Ovary (tissue), 10 donors: ENCODE measurements at places on chromosomes 6 and 20.

GRCh38 chr20:8803941-8804340, 264.9 kb upstream of the PLCB4 start:
- H3K4me1 ChIP-seq: no peaks in the 10 kb centered on the region
- H3K4me3 ChIP-seq: no peak overlapping the region

DNA sequence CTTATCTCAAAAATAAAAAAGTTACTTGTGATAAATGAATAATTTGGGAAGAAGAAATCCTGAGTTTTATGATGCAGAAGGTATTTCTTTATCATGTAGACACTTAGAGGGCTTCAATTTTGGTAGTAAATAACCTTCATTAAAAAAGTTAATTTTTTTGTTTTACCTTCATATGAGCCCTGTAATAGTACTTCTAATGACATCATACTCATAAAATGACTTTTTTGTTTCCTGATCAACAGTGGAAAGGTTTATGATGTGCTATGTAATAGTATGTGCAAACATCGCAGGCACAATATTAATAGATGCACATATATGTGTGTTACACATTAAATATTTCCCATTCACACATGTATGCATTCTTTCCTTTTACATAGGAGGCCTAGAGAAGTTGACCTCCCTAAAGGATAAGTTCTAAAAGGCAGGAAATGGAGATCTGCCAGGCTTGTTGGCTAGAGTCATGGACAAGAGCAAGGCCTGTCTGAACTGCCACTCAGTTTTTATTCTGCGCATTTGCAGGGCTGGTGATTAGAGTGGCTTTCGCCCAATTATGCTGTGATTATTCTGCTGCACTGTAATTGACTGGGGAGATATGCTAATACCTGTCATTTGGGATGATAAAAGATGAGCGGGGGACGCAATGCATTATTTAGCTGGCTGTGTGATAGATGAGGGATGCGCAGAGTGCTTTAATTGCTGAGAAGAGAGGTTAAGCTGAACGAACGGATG, 272.6 kb downstream of the TMEM242 start:
- no peak for DNase-seq
- no peaks in the 10 kb centered on the region for H3K27me3 ChIP-seq
- no peak overlapping the region for H3K27ac ChIP-seq

DNA sequence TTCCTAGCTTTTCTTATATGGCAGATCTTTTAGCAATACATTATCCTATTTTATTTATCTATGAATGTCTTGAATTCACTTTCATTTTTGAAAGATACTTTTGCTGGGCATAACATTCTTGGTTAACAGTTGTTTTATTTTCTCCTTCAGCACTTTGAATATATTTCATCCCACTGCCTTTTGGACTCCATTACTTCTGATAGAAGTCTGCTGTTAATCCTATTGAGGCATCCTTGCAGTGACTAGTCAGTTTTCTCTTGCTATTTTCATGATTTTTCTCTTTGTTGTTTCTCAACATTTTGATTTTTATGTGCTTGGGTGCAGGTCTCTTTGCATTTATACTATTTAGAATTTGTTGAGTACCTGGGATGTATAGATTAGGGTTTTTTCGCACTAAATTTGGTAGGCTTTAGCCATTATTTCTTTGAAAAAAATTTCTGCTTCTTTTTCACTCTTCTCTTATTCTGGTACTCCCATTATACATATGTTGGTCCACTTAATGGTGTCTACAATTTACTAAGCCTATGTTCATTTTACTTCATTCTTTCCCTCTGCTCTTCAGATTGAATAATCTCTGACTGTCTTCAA, 53.2 kb downstream of the PHACTR3 start:
- no peaks in the 10 kb centered on the region for H3K36me3 ChIP-seq
- no peak for DNase-seq
- H3K27me3 ChIP-seq: no peaks in the 10 kb centered on the region
- no peak overlapping the region for H3K4me3 ChIP-seq
- H3K27ac ChIP-seq: no peak overlapping the region

DNA sequence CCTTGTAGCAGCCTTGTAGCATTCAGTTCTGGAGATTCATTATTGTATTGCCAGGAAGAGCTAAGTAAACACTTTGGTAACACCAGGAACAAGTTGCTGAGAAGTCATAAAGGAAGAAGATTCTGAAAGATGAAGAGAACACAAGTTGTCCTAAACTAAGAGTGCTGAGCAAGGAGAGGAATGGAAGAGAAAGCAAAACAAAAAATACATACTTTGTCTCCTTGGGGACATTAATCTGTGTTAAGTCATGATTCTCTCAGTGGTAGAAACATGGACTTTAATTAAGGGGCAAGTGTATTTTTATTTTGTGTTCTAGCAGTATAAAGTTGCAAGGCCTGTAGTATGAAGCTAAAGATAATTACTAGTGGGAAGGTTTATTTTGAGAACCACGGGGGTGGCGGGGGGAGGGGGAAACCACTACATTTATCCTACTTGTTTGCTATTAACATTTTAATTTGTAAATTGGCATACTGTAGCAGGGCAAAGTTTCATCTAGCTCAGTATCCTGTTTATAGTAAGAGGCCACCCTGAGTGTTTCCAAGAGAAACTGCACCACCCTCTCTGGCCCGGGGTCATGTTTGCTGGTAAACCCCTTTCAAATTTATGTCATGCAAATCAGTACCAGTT, 463.0 kb downstream of the CDKAL1 start:
- no peak for DNase-seq
- no peak overlapping the region for H3K4me3 ChIP-seq
- no peaks in the 10 kb centered on the region for H3K4me1 ChIP-seq
- H3K27ac ChIP-seq: no peak overlapping the region
- no peaks in the 10 kb centered on the region for H3K27me3 ChIP-seq

DNA sequence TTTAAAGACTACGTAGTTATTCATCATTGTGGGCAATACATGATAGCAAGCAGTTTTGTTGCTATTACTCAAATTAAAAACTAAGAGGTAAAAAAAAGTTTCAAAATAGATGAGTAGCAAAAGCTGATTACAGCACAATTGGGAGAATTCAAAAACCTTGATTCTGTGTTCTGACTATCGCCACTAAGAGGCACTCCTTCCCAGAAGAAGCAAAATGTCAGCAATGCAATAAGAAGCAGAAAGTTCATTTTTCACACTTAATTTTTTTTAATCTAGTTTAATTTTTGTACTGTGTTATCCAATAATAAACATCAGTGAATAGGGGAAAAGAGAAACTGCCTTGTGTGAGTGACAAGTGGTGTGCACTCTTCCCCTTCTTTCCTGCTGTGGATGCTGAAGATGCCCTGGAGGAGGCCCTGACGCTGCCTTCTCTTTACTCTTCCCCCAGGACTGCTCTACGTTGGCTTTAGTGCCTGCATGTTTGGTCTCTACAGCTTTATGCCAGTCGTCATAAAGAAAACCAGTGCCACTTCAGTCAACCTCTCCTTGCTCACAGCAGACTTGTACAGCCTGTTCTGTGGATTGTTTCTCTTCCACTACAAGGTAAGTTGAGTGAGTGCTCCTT, 263.2 kb upstream of the PLN start:
- no peak overlapping the region for H3K4me3 ChIP-seq
- H3K27me3 ChIP-seq: no peaks in the 10 kb centered on the region
- no peak for DNase-seq
- no peaks in the 10 kb centered on the region for H3K4me1 ChIP-seq

DNA sequence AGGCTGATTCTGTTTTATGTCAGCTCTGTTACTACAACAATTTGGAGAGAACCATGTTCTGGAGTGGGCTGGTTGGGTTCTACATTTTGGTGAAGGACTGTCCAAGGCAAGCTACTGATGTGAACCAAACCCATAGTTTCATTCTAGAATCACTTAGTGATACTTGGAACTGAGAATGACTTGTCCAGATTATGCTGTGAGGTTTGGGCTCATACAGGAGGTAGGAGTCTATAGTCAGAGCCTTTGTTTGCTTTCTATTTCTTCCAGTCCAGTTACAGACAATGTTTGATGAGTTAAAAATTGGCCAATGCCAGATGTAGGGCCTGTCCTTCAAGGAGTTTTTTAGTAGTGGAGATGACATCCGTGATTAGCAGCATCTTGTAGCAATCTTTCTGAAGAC, 97.9 kb downstream of the LRRC1 start:
- H3K36me3 ChIP-seq: no peaks in the 10 kb centered on the region
- DNase-seq: no peak
- H3K4me3 ChIP-seq: no peak overlapping the region

DNA sequence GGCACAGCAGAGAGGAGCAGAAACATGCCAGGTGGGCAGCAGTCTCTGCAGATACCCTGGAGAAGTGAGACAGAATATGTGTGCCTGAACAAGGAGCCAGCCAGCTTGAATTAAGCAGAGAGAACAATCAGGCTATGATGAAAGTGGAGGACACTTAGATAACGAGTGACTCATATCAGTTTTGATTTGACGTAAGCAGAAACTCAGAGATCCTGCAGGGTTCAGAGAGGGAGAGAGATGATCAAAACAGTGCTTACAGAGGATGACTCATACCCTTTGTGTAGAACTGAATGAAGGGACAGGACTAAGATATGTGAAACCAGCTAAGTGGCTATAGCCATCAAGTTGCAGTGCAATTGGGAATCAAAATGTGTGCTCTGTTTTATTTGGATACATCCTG, 300.7 kb downstream of the TENT5A start:
- no peak overlapping the region for H3K4me3 ChIP-seq
- H3K4me1 ChIP-seq: peaks cover 2% of the 10 kb centered on the region
- no peak for DNase-seq
- no peak overlapping the region for H3K27ac ChIP-seq
- H3K36me3 ChIP-seq: no peaks in the 10 kb centered on the region
- no peaks in the 10 kb centered on the region for H3K27me3 ChIP-seq

DNA sequence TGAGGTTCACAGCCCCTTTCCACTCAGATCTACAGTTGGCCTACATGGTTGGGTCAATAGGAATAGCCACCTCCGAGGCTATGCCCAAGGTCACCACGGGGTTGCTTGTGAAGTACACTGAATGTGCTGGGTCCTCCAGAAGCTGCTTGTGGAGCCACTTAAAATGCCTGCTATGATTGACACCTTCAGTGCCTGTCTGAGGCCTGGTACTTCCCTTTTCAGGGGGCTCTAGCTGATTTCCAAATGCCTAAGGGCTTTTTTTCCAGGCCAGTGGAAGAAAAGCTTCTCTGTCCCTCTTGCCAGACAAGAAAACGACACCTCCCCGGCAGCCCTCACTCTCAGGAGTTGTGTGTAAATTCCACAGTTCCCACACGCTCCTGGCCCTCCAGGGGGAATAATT, 6.3 kb upstream of the NXT1 start:
- H3K27ac ChIP-seq: no peak overlapping the region
- H3K4me3 ChIP-seq: no peak overlapping the region
- no peaks in the 10 kb centered on the region for H3K36me3 ChIP-seq
- no peaks in the 10 kb centered on the region for H3K4me1 ChIP-seq

- H3K27me3 ChIP-seq: no peaks in the 10 kb centered on the region
- no peak overlapping the region for H3K27ac ChIP-seq
- H3K4me1 ChIP-seq: peaks cover 4% of the 10 kb centered on the region
- H3K36me3 ChIP-seq: no peaks in the 10 kb centered on the region
- H3K4me3 ChIP-seq: no peak overlapping the region
Observed at GRCh38 chr6:170140129-170140528, 150.7 kb downstream of the DLL1 start.

DNA sequence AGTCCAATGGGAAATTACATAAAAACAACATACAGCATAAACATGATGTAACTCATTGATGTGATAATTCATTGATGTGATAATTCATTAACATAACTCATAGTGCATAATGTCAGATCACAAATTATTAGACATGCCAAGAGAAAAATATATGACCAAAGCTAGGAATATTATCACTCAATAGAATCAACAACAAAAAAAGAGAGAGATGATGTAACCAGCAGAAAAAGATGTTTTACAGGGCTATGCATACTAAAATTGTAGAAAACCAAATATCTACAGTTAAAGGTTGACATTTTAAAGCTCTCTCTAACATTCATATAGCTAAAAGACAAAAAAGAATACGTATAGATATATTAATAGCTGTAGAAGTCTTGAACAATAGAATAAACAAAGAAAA, 1067.2 kb upstream of the ADGRB3 start:
- no peak overlapping the region for H3K27ac ChIP-seq
- H3K27me3 ChIP-seq: no peaks in the 10 kb centered on the region
- H3K36me3 ChIP-seq: no peaks in the 10 kb centered on the region
- no peak overlapping the region for H3K4me3 ChIP-seq
- DNase-seq: no peak

- H3K36me3 ChIP-seq: no peaks in the 10 kb centered on the region
- H3K4me3 ChIP-seq: no peak overlapping the region
- no peaks in the 10 kb centered on the region for H3K27me3 ChIP-seq
- H3K4me1 ChIP-seq: no peaks in the 10 kb centered on the region
- no peak for DNase-seq
Observed at GRCh38 chr6:113447088-113447831, 409.9 kb upstream of the MARCKS start.

DNA sequence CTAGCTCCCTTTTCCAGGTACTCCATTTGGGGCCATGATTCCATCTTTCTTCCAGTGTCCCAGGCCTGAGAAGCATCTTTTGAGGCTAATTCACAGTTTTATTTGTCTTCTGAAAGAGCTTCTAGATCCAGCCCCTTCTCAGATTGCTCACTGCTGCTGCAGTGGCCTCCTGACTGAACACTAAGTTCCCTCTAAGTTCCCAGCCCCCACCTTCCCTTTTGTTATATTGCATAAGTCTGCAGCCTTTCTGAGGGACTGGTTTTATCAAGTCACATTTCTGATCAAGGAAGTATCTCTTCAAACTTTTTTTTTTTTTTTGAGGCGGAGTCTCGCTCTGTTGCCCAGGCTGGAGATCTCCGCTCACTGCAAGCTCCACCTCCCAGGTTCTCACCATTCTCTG, 10.7 kb downstream of the MAPRE1 start:
- no peak overlapping the region for H3K4me3 ChIP-seq
- peaks cover 2% of the 10 kb centered on the region for H3K4me1 ChIP-seq
- DNase-seq: no peak
- H3K36me3 ChIP-seq: no peaks in the 10 kb centered on the region

GRCh38 chr20:48635791-48636267, 192.0 kb downstream of the PREX1 start:
- H3K27ac ChIP-seq: no peak overlapping the region
- no peaks in the 10 kb centered on the region for H3K27me3 ChIP-seq
- H3K36me3 ChIP-seq: no peaks in the 10 kb centered on the region
